Activated CD4-positive, alpha-beta memory T cell treated with anti-CD3 and anti-CD28 coated beads, Interleukin-2, amount 10 ng/mL, durations not matched to agents 7 days and 5 days (primary cell): ENCODE measurements at places on chromosomes 7 and 10. TPM values are rescaled to one million over a fixed set of nuclear protein-coding genes. Genes with fewer than 3 reads are reported as not detected.

GRCh38 chr7:129872054-129872453 is 80.7 kb downstream of the UBE2H start:
- H3K4me3 ChIP-seq: no peak overlapping the region
- DNase-seq: no peak
- H3K4me1 ChIP-seq: peaks cover 13% of the 10 kb centered on the region
- H3K27ac ChIP-seq: no peak overlapping the region
- H3K27me3 ChIP-seq: no peaks in the 10 kb centered on the region

- H3K36me3 ChIP-seq: no peaks in the 10 kb centered on the region
- H3K4me1 ChIP-seq: no peaks in the 10 kb centered on the region
- DNase-seq: no peak
- peaks cover 13% of the 10 kb centered on the region for H3K27me3 ChIP-seq
Observed at GRCh38 chr10:60985951-60986350, 42.0 kb upstream of the RHOBTB1 start.

PDZD7 gene
- 1.9 TPM for total RNA-seq

DNA sequence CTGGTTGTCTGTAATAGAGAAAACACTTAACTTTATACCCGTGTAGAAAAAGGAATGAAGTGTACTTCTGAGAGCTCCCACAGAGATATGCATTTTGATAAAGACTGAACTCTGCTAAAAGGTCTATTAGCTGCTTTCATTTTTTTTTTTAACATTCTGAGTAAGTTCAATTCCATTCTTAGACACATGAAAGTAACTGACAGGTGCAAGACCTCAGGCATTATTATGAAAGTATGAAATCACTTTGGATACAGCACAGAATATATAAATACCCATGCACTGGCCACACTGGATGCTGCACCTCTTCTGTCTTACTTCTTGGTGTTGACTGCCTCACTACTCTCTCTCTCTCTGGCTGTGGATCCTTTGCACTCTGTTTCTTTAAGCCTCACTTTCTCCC is 46.2 kb downstream of the VWDE start:
- H3K4me1 ChIP-seq: no peaks in the 10 kb centered on the region
- no peaks in the 10 kb centered on the region for H3K36me3 ChIP-seq
- no peak overlapping the region for H3K27ac ChIP-seq
- no peak for DNase-seq
- H3K27me3 ChIP-seq: no peaks in the 10 kb centered on the region
- H3K4me3 ChIP-seq: no peak overlapping the region

DNA sequence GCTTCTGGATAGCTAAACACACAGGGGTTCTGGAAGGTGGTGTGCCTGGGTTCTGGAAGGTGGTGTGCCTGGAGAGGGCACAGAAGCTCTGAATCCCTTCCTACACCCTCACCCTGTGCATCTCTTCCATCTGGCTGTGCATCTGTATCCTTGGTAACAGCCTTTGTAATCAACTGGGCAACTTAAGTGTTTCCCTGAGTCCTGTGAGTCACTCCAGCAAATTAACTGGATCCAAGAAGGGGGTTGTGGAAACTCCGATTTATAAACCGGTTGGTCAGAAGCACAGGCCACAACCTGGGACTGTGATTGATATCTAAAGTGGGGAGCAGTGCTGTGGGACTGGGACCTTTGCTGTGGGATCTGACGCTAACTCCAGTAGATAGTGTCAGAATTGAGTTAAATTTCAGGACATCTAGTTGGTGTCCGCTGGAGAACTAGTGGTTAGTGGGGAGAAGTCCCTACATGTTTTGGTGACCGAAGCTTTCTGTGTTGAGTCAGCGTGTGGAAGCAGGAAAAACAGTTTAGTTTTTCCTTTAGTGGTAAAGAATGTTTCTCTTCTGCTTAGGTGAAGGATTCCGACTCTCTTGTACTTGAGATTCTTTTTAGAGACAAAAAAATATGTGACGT is 228.1 kb downstream of the BMPER start:
- no peaks in the 10 kb centered on the region for H3K27me3 ChIP-seq
- no peaks in the 10 kb centered on the region for H3K36me3 ChIP-seq
- no peak for DNase-seq
- H3K4me3 ChIP-seq: no peak overlapping the region
- no peak overlapping the region for H3K27ac ChIP-seq

DNA sequence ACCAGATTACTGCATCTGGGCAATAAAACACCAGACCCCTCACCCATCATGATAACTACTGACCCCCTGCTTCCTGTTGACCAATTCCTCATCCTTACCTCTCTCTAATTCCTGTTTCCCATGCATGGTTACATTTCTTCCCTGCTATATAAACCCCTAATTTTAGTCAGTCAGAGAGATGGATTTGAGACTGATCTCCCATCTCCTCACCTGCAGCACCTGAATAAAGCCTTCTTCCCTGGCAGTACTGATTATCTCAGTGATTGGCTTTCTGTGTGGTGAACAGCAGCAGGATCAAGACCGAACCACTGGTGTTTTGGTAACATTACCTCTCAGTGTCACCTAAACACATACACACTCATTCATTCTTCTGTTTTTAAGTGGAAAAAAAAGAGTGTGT is 41.2 kb upstream of the SVIL start:
- peaks cover 14% of the 10 kb centered on the region for H3K4me1 ChIP-seq
- peaks cover 36% of the 10 kb centered on the region for H3K36me3 ChIP-seq
- no peak overlapping the region for H3K27ac ChIP-seq
- no peak for DNase-seq

GARIN1A gene
- 0.35 TPM for total RNA-seq

DNA sequence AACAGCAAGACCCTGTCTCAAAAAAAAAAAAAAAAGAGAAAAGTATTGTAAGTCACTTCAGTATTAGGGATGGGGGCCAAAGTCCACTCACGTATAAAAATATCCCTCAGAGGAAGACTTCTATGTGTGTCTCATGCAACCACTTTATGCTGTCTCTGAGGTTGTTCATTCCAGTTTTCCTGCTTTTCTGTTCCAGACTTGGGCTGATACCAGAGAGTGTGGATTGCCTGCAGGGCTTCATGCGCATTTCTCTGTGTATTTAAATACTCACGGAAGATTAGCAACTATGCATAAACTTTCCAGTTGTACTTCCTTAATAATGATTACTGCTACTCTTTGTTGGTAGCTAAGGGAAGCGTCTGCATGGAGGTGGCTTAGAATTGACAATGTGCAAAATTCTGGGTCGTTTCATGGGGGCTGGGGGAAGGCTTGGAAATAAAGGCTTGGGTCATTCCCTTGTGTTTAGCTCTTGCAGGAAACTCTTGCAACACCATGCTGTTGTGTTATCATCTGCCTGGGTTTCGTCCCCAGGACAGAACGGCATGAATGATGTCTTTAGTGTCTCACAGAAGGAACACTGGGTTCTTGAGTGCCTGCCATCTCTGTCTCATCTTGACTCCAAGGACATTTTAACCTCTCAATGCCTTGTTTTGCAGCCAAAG is 54.1 kb downstream of the KIAA1217 start:
- H3K27me3 ChIP-seq: no peaks in the 10 kb centered on the region
- no peak overlapping the region for H3K27ac ChIP-seq
- no peaks in the 10 kb centered on the region for H3K4me1 ChIP-seq
- no peaks in the 10 kb centered on the region for H3K36me3 ChIP-seq

SH2D4B gene
- total RNA-seq: 0.15 TPM

DNA sequence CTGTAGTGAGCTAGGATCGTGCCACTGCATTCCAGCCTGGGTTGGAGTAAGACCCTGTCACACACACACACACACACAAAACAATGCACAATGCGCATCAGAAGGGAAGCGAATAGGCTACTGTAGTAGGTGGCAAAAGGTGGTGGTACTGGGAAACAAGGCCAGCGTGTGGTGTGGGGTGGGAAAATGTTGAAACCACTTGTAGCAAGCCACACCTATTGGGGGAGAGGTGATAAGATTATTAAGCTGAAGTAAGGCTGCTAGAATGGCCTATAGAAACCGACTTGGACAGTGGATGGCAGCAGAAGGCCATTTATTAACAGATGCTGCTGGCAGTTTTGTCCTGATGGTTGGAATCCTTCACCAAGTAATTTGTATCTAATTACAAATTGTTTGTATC is 7.2 kb upstream of the CHCHD1 start:
- peaks cover 69% of the 10 kb centered on the region for H3K36me3 ChIP-seq
- peak; percentile 46 for DNase-seq
- H3K27ac ChIP-seq: peak overlapping the region; percentile 58
- H3K4me1 ChIP-seq: peaks cover 56% of the 10 kb centered on the region
- H3K4me3 ChIP-seq: peak overlapping the region; percentile 85

DNA sequence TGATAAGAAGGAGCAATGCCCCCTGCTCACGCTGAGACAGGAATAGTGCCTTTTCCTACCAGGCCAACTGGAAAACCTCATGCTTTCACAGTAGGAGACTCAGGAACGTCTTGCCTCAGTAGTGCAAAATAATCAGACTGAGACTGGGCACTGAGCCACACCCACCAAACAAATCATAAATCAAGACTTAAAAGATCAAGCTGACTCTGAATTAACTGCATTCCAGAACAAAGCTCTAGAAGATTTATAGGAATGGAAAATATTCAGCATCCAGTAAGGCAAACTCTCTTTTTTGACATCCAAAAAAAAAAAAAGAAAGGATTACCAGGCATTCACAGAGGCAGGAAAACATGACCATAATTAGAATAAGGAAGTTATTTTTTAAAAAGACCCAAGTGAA is 30.5 kb upstream of the SLC18A3 start:
- no peak overlapping the region for H3K27ac ChIP-seq
- peaks cover 15% of the 10 kb centered on the region for H3K27me3 ChIP-seq

SFRP4 gene
- total RNA-seq: not detected

DNA sequence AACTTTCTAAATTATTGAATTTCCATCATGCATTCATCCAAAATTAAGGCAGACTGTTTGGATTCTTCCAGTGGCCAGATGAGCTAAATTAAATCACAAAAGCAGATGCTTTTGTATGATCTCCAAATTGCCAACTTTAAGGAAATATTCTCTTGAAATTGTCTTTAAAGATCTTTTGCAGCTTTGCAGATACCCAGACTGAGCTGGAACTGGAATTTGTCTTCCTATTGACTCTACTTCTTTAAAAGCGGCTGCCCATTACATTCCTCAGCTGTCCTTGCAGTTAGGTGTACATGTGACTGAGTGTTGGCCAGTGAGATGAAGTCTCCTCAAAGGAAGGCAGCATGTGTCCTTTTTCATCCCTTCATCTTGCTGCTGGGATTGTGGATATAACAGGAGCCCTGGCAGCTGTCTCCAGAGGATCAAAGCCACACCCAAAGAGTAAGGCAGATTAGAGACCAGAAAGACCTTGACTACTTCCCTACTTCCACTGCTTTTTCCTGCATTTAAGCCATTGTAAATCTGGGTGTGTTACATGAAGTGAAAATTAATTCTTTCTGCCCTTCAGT is 8.2 kb upstream of the CFAP69 start:
- peaks cover 6% of the 10 kb centered on the region for H3K27me3 ChIP-seq
- H3K27ac ChIP-seq: no peak overlapping the region
- no peak overlapping the region for H3K4me3 ChIP-seq
- DNase-seq: no peak
- H3K4me1 ChIP-seq: peaks cover 5% of the 10 kb centered on the region

DNA sequence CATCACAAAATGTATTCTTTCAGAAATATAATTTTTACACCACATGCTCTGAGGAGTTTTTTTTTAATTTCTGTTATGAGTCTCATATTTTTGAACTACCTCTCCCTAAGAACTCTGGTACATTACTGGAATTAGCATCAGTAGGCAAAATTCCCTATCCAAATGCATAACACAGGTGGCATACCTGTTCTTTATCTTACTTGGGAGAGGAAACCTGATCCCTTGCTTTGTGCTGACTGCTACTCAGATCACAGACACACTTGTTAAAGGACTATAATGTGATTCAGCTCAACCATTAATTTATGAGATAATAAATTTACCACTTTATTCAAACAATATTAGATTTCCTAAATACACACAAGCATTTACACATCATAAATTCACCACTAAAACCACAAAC is 617.2 kb downstream of the GRM8 start:
- H3K27me3 ChIP-seq: no peaks in the 10 kb centered on the region
- DNase-seq: no peak
- no peak overlapping the region for H3K27ac ChIP-seq
- H3K36me3 ChIP-seq: no peaks in the 10 kb centered on the region
- no peaks in the 10 kb centered on the region for H3K4me1 ChIP-seq
- H3K4me3 ChIP-seq: no peak overlapping the region

MYO1G gene
- 576 TPM for total RNA-seq

GRCh38 chr10:44673245-44673983 is 237.7 kb upstream of the TMEM72 start:
- no peak overlapping the region for H3K27ac ChIP-seq
- H3K4me1 ChIP-seq: no peaks in the 10 kb centered on the region
- H3K36me3 ChIP-seq: no peaks in the 10 kb centered on the region
- H3K27me3 ChIP-seq: no peaks in the 10 kb centered on the region
- no peak for DNase-seq
- H3K4me3 ChIP-seq: no peak overlapping the region

DNA sequence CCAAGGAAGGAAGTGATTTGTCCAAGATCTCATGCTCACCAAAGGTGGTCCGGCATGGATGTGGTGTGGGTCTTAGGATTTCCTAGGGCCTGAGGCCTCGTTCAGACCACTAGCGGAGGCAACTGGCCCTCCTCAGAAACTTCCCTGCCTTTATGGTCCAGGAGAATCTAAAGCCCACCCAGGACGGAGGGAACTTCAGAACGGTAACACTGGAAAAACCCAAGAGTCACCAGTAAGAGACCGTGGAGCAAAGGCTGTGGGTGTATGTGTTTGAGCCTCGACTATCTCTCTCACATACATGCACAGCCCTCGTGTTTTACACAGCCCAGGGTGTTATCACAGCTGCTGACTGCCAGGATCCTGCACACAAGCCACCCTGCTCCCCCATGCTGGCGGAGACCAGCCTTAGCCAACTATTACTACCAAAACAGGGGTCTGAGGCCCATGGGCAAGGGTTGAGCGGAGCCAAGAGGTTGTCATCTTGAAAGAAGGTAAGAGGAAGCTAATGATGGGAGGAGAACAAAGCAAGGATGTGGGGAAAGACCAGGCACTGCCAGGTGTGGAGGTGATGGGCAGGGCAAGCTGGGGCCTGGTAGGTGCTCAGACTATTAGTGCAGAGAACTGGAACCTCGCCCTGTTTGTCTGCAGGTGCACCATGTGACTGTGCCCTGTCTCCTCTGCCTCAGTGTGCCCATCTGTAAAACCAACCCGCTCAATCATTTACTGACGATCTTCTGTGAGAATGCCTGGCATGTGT is 170.2 kb upstream of the ZMIZ1 start:
- H3K27me3 ChIP-seq: peaks cover 2% of the 10 kb centered on the region
- H3K27ac ChIP-seq: no peak overlapping the region
- H3K4me3 ChIP-seq: no peak overlapping the region

PRR15 gene
- not detected for total RNA-seq

PKD2L1 gene
- total RNA-seq: not detected

TSPAN12 gene
- not detected for total RNA-seq

GRCh38 chr10:6200440-6200733 is 2.3 kb upstream of the PFKFB3 start:
- no peak overlapping the region for H3K27ac ChIP-seq
- H3K4me1 ChIP-seq: peaks cover 32% of the 10 kb centered on the region

- H3K4me3 ChIP-seq: no peak overlapping the region
- H3K27me3 ChIP-seq: peaks cover 4% of the 10 kb centered on the region
- DNase-seq: no peak
- no peaks in the 10 kb centered on the region for H3K4me1 ChIP-seq
Observed at GRCh38 chr7:48067475-48067874, 21.6 kb upstream of the UPP1 start.

- DNase-seq: no peak
- H3K36me3 ChIP-seq: no peaks in the 10 kb centered on the region
- H3K27me3 ChIP-seq: no peaks in the 10 kb centered on the region
- H3K27ac ChIP-seq: no peak overlapping the region
- no peaks in the 10 kb centered on the region for H3K4me1 ChIP-seq
Observed at GRCh38 chr10:18197706-18198105, 57.5 kb downstream of the CACNB2 start.
